ENCODE measurements at places on chromosomes 2 and 18.
A peak's percentile ranks its signal among the peaks of the same experiment; 100 is the strongest.

DNA sequence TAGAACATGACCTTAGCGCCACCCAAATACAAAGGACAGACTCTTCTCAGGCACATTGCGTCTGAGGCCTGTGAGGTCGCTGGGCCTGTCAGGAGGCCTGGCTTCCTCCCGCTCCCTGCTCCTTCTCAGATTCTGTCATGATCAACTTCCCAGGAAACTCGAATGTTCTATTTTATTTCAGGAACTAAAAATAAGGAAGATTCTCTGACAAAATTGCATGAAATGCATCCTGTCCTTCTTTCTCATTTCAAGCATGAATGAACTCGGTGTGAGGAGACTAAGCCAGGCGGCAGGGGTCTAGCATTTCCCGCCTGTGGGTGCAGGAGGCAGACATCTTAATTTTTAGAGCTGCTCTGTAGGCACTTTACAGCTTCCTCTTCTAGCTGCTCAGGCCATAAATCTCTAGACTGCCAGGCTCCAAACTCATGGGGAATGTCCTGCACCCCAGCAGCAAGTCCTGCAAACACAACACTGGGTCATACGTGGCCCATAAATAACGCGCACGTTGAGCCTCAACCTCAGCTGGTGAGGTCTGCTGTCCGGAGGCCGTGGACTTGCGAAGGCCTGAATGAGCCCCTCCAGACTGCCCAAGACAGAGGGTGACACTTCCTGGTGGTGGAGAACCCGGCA is 109.7 kb upstream of the ZNF236 start:
- DNase-seq = no peak

GRCh38 chr18:62651276-62652056 is 63.9 kb upstream of the PHLPP1 start:
- no peak for DNase-seq

DNA sequence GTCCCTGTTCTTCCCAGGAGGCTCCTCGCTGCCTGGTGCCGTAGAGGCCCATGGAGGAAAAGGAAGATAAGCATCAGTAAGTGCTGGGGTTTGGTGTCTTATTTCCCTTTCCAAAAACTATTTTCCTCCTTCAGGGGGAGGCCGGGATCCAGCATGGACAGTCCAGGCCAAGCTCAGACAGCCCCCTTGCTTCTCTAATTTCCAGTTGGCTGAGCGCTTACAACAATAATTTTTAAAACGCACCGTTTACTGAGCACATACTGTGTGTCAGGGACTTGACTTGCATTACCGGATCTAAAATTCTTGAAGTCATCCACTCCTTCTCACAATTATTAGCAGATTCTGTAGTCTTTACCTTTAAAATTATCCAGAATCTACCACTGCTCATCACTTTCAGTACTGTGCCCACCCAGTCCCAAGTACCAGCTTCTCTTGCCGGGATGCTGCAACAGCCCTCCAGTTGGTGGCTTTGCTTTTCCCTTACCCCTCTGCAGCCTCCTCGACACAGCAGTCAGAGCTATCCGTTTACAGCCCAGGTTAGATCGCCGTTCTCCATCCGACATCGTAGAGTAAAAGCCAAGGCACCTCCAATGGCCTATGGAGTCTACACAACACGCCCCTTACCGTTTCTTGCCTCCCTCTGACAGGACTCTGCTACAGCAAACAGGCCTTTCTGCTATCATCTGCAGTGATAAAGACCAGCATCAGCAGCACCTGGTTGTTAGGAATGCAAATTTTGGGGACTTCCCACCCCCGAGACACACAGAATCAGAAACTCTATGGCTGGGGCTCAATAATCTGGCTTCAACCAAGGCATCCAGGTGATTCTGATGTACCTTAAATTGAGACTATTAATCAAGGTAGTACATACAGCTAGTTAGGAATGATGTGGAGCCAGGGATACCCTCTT is 75.2 kb upstream of the TSPYL6 start:
- peak; percentile 52 for DNase-seq

DNA sequence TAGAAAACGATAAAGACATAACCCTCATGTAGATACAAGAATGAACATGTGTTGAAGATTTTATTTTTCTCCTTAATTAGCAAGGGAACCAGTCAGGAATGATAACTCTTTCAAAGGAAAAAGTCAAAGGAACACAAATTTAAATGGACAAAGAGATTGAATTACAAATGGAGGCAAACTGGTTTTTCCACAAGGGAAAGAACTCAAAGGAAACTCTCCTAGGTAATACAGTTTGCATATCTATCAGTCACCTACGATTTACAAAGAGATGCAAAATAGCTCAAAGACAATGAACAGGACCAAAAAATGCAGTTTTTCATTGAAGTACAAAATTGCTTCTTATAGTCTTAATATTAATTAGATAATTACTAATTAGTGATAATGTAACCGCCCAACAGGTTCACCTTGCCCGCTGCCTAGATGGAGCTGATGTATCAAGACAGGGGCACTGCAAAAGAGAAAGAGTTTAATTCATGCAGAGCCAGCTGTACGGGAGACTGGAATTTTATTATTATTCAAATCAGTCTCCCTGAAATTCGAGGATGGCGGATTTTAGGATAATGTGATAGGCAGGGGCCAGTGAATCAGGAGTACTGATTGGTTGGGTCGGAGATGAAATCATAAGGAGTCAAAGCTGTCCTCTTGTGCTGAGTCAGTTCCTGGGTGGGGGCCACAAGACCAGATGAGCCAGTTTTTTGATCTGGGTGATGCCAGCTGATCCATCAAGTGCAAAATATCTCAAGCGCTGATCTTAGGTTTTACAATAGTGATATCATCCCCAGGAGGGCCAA is 151.0 kb downstream of the TMEM17 start:
- DNase-seq = no peak

DNA sequence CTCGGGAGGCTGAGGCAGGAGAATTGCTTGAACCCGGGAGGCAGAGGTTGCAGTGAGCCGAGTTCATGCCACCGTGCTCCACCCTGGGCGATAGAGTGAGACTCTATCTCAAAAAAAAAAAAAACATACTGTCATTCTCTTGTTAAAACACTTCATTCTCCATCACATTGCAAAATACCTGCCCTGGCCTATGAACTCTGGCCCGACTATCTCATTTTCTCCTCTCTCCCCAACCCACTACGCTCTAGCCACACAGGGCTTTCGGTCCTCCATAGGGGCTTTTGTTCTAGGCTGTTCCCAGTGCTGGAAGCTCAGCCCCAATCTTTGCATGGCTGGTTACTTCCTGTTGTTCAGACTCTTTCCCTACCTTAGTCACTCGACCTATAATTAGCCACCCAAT is 10.3 kb downstream of the CEP76 start:
- no peak for DNase-seq

DNA sequence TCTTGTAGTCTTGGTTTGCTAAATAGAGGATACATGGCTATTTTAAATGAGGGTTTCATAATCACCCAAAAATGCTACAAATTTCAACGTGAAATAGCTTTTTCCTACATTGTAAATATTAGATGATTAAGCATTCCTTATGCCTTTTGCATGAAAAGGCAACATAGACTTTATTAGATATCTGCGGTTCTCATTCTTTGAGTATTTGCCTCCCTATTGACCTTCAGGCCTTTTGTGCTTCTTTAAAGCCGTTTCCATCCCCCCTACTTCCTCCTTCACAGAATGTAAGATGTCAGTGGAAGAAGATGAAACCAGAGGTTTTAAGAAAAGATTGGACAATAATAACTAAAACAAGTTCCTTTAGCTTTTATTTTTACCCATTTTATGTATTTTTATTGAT is 144.1 kb downstream of the UBE2E3 start:
- no peak for DNase-seq

DNA sequence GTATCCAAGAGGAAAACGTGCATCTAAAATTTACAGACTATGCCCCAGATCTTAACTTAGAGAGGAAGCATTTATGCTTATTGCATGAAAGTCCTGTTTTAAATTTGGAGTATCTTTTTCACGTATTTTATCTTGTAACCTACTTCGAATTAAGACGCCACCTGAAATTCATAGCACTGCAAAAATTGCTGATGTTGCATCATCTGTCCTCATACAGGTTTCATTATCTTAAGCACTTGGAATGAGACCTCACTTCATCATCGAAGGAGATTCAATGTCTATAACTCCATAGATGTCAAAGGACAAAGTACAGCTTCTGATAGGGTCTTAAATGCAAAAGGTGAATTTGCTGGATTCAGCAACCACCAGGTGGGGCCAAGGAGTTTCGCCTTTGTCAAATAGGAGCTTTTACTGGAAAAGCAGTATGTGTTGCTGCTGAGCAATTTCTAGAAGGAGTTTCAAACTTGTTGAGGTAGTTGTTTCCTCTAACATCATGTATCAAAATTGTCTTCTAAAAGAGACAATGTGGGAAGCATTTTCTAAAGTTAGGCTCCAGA is 106.4 kb upstream of the CCDC85A start:
- DNase-seq = peak; percentile 15

GRCh38 chr2:71453404-71454220 is at the start of gene DYSF:
Gene DYSF (plus strand): TSS chr2:71453561.
- DNase-seq = peak; percentile 23

- no peak for DNase-seq
Observed at GRCh38 chr2:142756430-142756829, 121.0 kb upstream of the KYNU start.

DNA sequence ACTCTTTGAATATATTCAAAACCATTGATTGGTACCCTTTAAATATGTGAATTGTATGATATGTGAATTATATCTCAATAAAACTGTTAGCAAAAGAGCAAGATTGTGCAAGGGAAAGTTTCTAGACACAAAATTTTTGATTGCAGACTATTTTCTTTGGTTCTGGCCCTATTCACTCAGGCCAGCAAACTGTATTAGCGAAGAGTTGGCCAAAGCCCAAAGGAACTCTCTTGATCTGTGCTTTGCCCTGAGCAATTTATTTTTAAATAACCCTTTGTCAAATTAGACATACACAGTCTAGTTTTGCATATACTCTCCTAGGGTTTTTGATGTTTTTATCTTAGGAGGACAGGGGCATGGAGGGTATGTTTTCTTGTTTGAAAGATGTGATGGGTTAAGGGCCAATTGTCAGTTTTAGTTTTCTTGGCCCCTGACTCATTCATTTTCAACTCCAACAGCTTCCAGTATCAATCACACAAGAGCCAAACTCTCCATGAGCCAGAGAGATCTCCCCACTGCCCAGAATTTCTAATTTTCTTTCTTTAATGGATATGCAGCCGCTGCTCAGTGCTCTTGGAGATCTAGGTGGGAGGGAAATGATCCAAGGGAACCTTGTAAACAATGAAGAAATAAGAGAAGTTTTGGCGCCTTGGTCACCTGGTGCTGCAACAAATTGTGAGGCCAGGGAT is 231.5 kb downstream of the SRBD1 start:
- no peak for DNase-seq

DNA sequence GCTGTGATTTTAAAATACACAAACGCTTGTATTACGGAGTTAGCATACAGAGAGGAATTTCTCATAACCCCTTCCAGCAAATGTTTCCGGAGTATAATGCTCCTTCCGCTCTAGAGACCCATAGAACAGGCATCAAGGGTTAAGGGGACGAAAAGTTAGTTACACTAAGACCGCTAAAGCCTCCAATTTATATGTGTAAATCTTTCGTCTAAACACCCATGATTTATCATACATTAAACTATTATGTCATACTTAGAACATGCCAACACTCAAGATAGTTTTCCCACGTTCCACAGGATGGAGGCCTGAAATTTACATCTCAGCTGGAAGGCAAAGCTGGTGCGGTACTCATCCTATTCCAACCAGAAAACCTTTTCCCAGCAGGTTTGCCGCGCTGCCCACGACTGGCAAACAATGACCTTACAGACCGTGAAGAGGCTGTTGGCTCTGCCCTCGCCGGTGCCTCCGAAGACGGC is 650 bp downstream of the ORMDL1 start:
- DNase-seq = peak; percentile 43

DNA sequence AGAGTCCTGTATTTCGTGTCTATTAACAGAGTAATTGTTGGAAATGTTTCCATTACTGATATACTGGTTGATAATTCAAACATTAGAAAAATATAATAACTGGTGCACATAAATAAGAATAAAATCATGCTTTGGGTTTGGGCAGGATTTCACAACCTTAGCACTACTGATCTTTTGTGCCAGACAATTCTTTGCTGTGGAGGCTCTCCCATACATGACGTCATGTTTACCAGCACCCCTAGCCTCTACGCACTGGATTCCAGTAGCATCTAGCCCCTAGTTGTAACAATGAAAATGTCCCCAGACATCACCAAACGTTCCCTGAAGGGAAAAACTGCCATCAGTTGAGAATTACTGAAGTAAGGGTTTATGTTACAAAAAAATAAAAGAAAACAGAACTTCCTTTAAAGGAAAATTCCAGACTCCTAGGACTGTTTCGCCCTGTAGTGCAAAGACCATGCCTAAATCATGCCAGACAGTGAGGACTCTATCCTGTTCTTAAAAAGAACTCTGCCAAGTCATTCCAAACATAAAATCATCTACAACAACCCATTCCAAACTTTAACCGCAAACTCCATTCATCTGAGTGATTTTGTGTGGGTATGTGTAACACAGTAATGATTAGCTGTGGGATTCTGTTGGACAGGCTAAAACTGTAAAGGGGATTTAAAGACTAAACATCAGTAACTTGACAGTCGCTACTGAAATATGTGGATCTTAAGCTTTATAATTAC is 313.4 kb upstream of the CCDC68 start:
- no peak for DNase-seq

- DNase-seq = no peak
Observed at GRCh38 chr2:68032702-68033101, 30.1 kb downstream of the C1D start.

DNA sequence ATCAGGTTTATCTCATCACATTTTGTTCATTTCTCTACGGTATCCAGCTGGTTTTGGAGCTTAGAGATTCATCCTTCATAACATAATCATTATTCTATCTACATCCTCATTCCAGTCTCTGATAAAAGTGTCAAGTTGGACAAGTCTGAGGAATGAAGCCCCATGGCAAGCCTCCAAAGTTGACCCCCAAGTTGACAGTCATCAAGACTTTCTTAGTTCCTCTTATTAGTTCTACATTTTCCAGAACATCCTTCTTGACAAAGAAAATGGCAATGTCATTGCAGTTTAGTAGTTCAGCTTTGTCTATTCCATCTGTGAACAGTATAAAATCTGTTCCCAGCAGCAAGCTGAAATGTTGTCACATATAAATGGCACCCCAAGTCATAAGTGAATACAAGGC is 4.5 kb upstream of the TMSB10 start:
- DNase-seq = no peak

DNA sequence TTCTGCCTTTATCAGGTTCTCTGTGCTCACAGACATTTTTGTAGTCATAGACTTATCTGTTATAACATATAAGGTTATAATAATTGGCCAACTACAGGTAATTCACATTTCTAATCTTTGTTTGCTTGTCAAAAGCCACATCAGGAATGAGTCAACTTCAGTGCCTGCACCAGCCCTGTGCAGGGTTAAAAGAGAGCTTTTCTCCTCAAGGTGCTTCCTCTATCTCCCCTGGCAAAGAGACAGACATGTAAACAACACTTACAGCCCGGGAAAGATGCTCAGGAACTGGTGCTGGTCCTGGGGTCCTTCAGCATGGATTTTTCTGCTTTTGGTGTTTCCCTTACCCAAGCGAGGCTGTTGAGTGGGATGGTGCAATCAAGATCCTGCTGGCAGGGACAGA is 7.7 kb upstream of the EHD3 start:
- DNase-seq = no peak
